ENCODE measurements at places on chromosomes 6 and 20.

DNA sequence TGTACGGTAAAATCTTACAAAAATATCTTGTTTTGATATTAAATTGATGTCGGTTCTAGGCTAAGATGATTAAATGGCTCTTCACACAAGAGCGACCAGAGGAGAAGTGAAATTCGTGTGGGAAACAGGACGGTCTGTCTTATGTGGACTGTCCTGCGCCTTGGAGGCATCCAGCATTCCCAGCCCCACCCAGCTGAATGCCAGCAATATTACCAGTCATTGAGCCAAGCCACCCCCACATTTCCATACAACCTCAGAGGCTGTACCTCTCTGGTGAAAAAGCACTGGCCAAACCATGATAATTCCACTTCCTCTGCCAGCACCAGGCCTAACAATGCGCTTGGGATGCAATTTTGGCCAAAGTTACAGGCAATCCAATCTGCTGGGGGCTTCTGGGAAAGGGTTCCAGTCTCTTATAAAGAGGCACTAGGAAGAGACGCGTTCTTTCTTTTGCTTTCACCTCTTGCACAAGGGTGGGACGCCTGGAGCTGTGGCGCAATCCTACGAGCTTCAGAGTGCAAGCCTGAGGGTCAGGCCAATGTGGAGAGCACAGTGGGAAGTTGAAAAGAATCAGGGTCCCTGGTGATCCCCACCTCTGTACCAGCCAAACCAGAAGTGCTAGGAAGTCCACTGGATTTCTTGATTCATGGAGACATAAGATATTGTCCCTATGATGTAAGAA is 213.1 kb downstream of the PREX1 start:
- peak; percentile 9 for DNase-seq

DNA sequence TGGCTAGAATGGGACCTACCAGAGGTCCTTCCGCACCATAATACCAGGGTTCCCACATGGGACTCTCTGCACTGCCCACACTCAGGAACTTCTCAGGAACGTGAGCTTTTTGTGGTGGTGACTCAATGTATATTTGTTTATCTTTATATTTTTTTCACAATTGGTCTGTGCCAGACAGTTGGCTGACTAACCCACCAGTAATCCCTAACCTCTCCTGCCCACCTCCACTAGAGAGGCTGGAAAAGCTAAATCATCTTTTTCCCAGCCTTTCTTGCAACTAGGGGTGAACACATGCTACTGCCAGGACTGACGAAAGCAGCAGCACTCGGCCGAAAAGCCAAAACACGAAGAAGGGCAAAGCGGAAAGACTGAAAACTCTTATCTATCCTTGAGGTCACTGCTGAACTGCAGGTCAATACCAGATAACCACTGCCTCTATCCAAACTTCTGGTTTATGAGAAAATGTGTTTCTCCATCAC is 112.9 kb downstream of the TRERF1 start:
- peak; percentile 99 for DNase-seq

DNA sequence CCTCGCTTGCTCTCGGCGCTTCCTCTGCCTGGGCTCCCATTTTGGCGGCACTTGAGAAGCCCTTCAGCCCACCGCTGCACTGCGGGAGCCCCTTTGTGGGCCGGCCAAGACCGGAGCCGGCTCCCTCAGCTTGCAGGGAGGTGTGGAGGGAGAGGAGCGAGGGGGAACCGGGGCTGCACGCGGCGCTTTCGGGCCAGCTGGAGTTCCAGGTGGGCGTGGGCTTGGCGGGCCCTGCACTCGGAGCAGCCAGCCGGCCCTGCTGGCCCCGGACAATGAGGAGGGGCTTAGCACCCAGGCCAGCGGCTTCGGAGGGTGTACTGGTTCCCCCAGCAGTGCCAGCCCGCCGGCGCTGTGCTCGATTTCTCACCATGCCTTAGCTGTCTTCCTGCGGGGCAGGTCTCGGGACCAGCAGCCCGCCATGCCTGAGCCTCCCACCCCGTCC is 10.2 kb upstream of the SRPK1 start:
- no peak for DNase-seq

DNA sequence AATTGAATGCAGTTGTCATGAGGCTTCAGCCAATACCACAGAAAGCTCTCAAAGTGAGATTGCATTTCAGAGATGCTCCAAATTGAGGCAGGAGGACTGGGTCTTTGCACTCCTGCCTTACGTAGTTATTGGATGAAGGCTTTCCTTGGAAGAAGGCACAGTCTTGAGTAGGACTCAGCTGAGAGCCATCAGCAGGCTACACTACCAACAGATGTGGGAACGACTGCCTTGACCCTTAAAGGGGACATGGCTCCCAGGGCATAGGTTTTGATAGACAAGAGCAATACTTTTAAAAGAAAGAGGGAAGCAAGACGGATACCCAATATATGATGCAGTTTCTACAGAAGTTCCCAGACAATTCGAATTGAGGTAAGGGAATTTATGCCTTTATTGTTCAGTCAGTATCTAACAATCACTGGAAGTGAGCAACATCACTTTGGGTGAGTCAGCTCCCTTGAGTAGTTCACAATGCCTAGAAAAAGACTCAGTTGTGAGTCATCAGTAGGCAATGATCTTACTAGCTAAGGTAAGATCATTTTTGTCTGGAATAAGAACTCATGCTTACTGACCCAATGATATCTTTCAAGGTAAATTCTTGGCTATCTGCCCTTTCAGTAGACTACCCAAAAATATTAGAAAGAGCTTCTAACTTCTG is 390.8 kb downstream of the GJA1 start:
- DNase-seq: peak; percentile 97

DNA sequence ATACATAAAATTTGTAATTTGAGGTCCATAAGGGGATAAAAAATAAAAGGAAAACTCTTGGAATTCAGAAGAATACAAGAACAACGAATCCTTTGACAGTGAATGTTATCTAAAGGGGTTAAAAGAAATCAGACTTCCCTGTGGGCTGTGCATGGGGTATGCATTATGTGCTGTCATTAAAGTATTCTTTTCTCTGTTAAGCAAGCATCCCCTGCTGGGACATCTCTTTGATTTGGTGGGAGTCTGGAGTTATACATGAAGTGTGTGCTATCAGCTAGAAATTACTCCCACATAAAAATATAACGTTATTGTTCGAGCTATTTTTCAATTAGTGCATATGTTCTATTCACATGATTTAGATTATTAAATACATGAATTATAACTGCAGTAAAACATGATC is 195.2 kb downstream of the CENPW start:
- no peak for DNase-seq

DNA sequence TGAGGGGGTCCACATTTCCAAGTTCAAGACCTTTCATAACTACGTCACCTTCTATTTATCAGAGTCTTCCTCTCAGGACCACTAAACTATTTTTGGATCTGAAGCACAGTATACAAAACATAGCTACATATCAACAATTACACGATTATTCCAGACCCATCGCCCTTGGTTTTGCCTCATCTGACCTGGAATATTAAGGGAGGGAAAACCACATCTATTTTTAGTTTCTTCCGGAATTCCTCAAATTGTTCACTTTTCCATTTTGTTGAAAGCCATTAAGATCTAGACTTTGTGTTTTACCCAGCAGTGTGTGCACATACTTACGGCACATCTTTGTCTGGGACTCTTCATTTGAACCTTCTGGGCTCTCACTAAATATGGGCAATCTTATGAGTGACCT is 12.0 kb upstream of the ADGRF5 start:
- peak; percentile 50 for DNase-seq

DNA sequence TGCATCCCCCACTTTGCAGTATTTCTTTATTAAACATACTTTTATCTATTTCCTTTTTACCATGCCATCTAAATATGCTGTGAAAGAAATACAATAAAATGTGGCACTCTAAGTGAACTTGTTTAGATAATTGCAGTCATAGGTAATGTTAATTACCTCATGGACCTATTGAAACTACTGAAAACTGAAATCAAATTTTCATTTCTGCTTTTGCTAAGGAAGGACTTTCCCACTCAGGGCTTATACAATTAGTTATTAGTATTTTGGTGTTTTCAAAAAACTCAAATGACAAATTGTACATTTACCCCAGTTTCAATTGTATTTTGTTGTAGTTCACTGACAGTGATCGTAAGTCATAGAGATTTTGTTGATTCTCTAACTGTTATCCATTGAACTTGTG is 88.4 kb downstream of the ID4 start:
- DNase-seq: no peak

GRCh38 chr6:15464211-15464725 is 198.6 kb downstream of the DTNBP1 start:
- DNase-seq: no peak

GRCh38 chr20:5178046-5178445 is 51.2 kb downstream of the CDS2 start:
- DNase-seq: no peak

GRCh38 chr6:7909323-7910276 is 988 bp downstream of the TXNDC5 start:
- DNase-seq: peak; percentile 26

DNA sequence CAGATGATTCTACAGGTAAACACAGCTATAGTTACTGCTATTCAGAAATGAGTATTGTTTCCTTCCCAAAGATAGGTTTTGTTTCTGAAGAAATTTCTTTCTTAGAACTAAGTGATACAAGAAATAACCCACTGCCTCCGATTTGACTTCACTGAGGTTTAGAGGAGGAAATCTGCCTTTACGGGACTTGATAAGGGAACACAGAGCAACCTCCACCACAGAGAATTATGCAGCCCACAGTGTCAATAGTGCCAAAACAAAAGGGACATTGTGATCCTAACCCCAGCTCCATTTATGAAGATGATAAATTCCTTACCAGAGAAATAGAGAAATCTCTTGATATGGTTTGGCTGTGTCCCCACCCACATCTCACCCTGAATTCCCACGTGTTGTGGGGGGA is 164.6 kb downstream of the ZNF217 start:
- no peak for DNase-seq

DNA sequence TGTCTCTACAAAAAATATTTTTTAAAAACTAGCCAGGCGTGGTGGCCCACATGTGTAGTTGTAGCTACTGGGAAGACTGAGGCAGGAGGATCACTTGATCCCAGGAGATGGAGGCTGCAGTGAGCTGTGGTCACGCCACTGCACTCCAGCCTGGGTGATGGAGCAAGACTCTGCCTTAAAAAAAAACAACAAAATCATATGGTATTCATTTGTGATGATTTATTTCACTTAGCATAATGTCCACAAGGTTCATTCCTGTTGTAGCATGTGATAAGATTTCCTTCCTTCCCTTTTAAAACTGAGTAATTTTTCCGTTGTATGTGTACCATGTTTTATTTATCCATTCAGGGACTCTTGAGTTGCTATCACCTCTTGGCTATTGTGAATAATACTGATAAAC is 26.2 kb downstream of the TMEM170B start:
- no peak for DNase-seq

DNA sequence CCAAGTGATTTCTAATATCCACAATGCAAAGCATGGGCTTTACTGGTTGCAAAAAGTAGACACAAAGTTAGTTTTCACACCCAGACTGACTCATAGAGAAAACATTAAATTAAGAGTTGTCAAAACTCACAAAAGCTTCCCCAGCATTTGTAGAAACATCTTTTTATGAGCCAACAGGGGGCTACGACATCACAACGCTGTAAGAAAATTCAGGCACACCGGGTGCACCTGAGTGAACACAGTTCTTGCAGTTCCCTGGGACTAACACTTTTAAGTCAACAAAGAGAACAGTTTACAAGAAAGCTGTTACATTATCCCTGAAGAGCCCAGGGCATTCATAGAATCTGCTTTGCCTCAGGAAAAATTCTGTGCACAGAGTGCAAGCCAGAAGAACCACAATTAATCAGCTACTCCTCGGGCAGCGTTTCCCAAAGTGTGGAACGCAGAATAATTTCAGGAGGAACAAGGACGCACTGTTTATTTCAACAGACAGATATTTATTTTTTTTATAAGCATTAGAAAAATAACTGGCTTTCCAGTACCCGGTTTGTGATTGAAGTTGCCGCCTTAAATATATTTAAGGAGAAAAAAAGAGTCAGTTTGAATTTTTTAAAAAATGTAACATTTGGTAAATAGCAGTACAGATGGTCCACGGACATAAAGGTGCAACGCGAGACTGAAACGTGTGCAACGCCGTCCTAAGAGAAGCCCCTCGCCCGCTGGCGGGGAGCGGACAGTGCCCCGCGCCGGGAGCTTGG is 1.2 kb downstream of the NCOA5 start:
- peak; percentile 19 for DNase-seq
